Stimulated activated CD4-positive, alpha-beta T cell treated with anti-CD3 and anti-CD28 coated beads, TNF-alpha, amount 100 ng/mL, for 48 hours (primary cell): ENCODE measurements at places on chromosomes 7 and 10.

DNA sequence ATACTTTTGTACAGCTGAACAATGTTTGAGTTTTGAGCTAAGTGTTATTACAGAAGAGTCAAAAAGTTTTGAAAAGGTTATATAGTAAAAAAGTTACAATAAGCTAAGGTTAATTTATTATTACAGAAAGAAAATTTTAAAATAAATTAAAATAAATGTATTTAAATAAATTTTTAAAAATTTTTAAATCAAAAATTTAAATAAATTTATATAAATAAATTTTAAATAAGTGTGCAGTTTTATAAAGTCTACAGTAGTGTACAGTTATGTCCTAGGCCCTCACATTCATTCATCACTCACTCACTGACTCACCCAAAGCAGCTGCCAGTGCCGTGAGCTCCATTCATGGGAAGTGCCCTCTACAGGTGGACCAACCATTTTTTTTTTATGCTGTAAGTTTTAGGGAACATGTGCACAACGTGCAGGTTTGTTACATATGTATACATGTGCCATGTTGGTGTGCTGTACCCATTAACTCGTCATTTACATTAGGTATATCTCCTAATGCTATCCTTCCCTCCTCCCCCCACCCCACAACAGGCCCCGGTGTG lies 462.9 kb upstream of the ZMIZ1 start:
- DNase-seq, result no peak

- DNase-seq, result no peak
Observed at GRCh38 chr7:71566376-71566775, 434.4 kb downstream of the GALNT17 start.

- DNase-seq, result no peak
Observed at GRCh38 chr10:30782537-30783461, 153.2 kb upstream of the LYZL2 start.

- peak; percentile 8 for DNase-seq
Observed at GRCh38 chr10:58435297-58435985, 50.2 kb downstream of the TFAM start.

DNA sequence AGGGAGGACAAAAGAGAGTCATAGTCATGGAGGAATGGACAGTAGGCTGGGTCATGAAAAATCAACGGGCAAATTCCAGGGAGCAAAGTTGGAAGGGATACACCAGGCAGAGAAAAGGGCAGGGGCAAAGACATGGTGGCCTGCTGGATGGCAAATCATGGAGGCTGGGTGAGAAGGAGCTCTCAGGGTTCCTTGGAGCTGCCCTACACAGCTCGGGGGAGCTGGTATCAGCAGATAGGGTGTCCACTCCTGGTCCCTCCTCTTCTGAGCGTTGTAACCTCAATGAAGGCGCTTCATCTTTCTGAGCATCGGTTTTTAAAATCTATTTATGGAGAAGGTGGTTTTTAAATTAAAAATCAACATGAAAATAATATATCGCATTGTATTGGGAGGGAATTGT lies 27.9 kb upstream of the EIF5AL1 start:
- DNase-seq, result no peak
